Dermis blood vessel endothelial cell (primary cell): ENCODE measurements at places on chromosomes 7 and 10.

GRCh38 chr7:51949726-51950644 lies 633.4 kb upstream of the COBL start:
- DNase-seq: no peak

DNA sequence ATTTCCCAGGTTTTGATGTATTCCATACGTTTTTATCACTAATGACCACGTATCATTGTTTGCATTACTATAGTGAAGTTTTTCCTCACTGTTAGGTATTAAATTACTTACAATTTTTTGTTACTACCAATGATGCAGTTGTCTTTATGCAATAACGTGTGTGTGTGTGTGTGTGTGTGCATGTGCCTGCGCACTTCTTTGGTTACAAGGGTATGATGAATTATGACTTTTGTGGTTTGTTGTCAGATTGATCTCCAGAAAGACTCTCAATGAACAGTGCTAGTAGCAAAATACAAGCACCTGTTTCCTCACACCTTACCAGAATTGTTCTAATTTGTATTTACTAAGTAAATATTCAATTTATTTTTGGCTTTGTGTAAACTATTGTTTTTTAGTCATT lies 51.5 kb downstream of the MCMBP start:
- DNase-seq: no peak

- DNase-seq: no peak
Observed at GRCh38 chr10:122420624-122421007, 33.8 kb upstream of the ARMS2 start.

DNA sequence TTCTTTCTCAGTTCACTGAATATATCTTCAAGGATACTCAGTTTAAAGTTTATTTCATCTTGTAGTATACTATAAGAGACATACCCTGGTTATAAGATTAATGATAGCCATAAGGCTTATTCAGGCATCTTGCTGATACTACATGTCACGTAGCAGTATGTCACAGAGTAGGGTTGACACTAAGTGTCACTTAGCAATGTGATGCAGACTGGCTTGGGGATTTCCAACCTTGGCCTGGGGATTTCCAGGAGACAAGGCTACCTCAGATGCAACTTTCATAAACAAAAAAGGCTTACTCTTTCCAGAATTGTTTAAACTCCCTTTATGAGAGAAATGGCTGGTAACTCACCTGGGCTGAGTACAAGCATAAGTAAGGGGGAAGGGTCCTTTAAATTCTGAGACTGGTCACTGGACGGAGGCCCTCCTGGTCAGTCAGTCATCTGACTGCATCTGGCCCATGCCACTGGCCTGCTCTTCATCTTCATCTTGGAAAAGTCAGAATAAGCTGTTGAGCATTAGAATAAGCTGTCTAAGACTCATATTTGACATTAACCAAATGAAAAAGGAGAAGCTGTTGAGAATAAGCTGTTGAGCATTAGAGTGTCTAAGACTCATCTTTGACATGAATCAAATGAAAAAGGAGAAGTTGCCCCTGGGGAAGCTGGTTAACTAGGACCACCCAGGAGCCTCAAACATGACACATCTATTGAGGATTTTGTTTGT lies 9.5 kb downstream of the SLC13A1 start:
- no peak for DNase-seq

- no peak for DNase-seq
Observed at GRCh38 chr10:52688899-52689298, 83.7 kb downstream of the MBL2 start.

- no peak for DNase-seq
Observed at GRCh38 chr10:119997429-119997828, 104.9 kb downstream of the SEC23IP start.

DNA sequence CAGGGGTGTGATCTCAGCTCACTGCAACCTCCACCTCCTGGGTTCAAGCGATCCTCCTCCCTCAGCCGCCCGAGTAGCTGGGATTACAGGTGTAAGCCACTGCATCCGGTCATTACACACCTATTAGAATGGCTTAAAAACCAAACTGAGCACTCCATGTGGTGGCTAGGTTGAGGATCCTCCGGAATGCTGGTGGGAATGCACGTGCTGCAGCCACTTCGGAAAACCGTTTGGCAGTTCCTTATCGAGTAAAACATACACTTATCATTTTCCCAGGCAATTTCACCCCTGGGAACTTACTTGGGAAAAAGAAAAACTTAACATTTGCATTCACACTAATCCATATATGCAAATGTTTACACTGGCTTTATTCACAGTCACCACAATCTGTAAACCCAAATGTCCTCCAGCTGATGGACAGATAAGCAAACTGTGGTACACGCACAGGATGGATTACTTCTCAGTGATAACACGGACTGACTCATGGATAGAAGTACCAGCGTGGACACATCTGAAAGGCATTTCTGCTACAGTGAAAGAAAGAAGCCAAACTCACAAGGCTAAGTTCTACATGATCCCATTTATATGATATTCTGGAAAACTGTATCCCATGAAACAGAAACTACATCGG lies 20.4 kb downstream of the RFC2 start:
- no peak for DNase-seq

DNA sequence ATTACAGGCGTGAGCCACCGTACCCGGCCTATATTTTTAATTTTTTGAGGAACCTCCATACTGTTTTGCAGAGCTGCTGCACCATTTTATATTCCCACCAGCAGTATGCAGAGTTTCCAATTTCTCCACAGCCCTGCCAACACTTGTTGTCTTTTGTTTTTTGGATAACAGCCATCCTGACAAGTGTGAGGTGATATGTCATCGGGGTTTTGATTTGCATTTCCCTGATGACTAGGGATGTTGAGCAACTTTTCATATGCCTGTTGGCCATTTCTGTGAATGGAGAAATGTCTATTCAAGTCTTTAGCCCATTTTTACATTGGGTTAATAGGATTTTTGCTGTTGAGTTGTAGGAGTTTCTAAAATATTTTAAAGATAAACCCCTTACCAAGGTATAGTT lies 22.2 kb downstream of the ENTPD7 start:
- DNase-seq: peak; percentile 7

GRCh38 chr7:22728401-22729029 lies 1.5 kb downstream of the IL6 start:
- DNase-seq: peak; percentile 86

GRCh38 chr10:49398000-49398861 lies 2.3 kb upstream of the DRGX start:
- peak; percentile 64 for DNase-seq

DNA sequence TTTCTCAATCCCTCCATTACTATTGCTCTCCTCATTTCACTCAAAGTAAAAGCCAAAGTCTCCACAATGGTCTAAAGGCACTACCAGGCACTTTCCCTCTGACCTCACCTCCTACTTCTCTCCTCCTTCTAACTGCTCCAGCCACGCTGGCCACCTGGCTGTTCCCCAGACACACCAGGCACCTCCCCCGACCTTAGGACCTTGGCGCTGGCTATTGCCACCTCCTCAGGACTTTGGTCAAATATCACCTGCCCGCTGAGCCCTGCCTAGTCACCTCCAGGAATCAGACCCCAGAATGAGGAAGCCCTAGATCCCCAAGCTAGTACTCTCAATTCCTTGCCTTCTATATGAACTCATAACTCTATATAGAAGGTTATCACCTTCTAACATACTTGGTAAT lies 66.2 kb upstream of the STEAP1B start:
- no peak for DNase-seq

DNA sequence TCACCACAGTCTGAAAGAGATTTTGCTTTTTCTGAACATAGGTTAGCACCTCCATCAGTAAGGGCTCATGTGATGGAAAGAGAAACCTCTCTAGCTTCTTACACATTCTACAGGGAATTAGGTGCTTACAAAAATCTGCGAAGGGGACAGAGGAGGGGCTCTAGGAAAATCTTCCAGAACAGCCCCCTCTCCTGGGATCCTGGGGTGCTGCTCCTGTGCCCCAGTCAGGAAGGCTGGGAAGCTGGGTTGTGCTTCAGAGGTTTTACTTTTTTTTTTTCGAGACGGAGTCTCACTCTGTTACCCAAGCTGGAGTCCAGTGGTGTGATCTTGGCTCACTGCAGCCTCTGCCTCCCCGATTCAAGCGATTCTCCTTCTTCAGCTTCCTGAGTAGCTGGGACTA lies 7.5 kb upstream of the FAM171A1 start:
- no peak for DNase-seq

- no peak for DNase-seq
Observed at GRCh38 chr7:74464931-74465886, 11.5 kb downstream of the GTF2IRD1 start.
